IPS DF 6.9 (cell line): ENCODE measurements at places on chromosomes 6 and 20.

GRCh38 chr20:41095110-41095969 is 42.0 kb upstream of the PLCG1 start:
- H3K4me3 ChIP-seq, result no peak overlapping the region
- no peaks in the 10 kb centered on the region for H3K4me1 ChIP-seq
- no peaks in the 10 kb centered on the region for H3K27me3 ChIP-seq
- H3K27ac ChIP-seq, result no peak overlapping the region
- peaks cover 10% of the 10 kb centered on the region; the same call in 1 of the 2 replicates for H3K36me3 ChIP-seq

GRCh38 chr20:36066777-36067176 is 87.8 kb upstream of the EPB41L1 start:
- H3K36me3 ChIP-seq, result no peaks in the 10 kb centered on the region
- no peak overlapping the region for H3K27ac ChIP-seq
- 0 out of 2 replicates have a peak, but pooled peaks cover 2% of the 10 kb centered on the region for H3K4me1 ChIP-seq
- no peak for DNase-seq

DNA sequence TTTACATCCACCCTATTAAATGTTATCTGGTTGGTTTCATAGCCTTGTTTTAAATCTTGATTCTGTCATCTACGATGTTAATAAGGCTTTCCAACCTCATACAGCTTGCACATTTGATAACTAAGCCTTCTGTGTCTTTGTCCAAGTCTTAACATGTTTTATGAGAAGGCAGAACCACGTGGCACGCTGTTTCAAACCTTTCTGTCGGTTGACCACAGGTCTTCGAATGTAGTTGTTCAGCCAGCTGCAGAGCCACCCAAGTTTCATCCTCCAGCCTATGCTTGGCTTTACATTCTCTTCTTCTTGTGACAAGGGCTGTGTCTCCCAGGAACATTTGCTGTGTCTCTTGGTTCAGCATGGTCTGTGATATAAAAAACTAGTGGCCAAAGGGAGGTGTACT is 15.7 kb upstream of the SGK2 start:
- DNase-seq, result no peak
- no peaks in the 10 kb centered on the region for H3K4me1 ChIP-seq
- no peak overlapping the region for H3K27ac ChIP-seq
- no peaks in the 10 kb centered on the region for H3K27me3 ChIP-seq

GRCh38 chr6:110545081-110545872 is 68.9 kb upstream of the SLC22A16 start:
- H3K27ac ChIP-seq, result no peak overlapping the region
- no peak overlapping the region for H3K4me3 ChIP-seq
- H3K4me1 ChIP-seq, result 0 out of 2 replicates have a peak, but pooled peaks cover under 1% of the 10 kb centered on the region
- H3K27me3 ChIP-seq, result no peaks in the 10 kb centered on the region
- no peaks in the 10 kb centered on the region for H3K36me3 ChIP-seq

DNA sequence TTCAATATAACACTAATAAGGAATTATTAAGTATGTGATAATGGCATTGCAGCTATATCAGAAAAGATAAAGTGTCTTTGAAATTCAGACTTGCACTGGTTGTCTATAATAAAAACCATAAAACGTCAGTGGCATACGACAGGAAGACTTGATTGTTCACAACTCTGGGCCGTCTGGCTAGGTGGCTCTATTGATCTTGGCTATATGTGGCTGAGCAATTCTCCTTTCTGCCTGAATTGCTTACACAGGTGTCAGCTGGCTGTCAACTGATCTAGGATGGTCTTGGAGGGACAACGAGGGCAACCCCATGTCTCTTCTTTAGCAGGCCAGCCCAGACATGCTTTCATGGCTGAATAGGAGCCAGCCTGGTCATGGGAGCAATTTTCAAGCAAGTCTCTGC is 359.1 kb downstream of the QKI start:
- H3K27me3 ChIP-seq, result no peaks in the 10 kb centered on the region
- no peaks in the 10 kb centered on the region for H3K4me1 ChIP-seq
- no peak for DNase-seq

- no peaks in the 10 kb centered on the region; the same call in 1 of the 2 replicates for H3K4me1 ChIP-seq
- H3K27ac ChIP-seq, result no peak overlapping the region
- H3K36me3 ChIP-seq, result no peaks in the 10 kb centered on the region
- no peak for DNase-seq
- no peaks in the 10 kb centered on the region for H3K27me3 ChIP-seq
Observed at GRCh38 chr6:146891615-146892265, 293.0 kb downstream of the ADGB start.

GRCh38 chr6:46184114-46184513 is 13.3 kb upstream of the ENPP5 start:
- DNase-seq, result no peak
- H3K27me3 ChIP-seq, result no peaks in the 10 kb centered on the region
- no peaks in the 10 kb centered on the region for H3K4me1 ChIP-seq
- H3K27ac ChIP-seq, result no peak overlapping the region

GRCh38 chr6:148803979-148804378 is 57.1 kb downstream of the UST start:
- DNase-seq, result no peak
- H3K4me1 ChIP-seq, result peaks cover 9% of the 10 kb centered on the region
- H3K27me3 ChIP-seq, result no peaks in the 10 kb centered on the region
- H3K36me3 ChIP-seq, result no peaks in the 10 kb centered on the region

DNA sequence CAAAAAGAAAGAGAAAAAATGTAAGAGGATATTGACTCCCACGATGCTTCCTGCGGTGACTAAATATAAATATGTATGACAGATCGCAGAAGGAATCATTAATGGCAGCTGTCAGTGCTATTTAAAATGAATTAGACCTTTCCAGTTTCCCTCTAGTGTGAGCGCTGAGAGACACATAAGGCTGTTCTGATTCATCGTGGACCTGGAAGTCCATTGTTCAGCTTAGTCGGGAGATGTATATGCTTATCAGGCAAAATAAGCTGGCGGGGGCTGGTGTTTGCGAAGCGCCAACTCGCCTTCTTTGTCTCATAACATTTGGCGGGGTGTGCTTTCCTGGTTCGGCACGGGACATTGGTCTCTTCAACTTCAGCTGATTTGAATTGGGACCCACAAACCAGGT is 95.4 kb downstream of the CDH4 start:
- no peak overlapping the region for H3K4me3 ChIP-seq
- H3K36me3 ChIP-seq, result no peaks in the 10 kb centered on the region
- DNase-seq, result no peak
- no peaks in the 10 kb centered on the region for H3K27me3 ChIP-seq

DNA sequence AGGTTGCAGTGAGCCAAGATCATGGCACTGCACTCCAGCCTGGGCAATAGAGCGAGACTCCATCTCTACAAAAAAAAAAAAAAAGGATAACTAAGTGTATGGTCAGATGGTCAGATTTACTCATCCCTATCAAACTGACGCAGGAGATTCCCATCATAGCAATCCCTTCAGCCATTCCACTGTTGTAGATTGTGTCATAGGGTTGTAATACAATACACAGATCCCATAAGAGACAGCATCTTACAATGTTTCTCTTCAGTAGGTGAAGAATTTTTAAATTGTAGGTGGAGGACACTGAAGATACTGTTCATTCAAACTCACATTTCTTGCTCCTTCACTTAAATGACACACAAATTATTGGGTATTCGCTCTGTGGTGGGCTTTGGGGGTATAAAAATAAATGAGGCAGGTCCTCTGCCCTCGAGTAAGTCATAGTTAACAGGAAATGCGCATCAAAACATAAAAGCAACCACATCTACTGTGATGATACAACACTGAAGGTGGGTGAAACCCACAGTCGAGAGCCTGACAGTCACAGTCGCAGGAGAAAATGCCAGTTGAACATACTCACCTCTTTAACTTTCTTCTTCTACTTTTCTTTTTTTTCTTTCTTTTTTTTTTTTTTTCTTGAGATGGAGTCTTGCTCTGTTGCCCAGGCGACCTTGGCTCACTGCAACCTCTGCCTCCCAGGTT is 205.5 kb downstream of the ZNF217 start:
- no peak for DNase-seq
- H3K27me3 ChIP-seq, result no peaks in the 10 kb centered on the region
- H3K36me3 ChIP-seq, result no peaks in the 10 kb centered on the region
- no peak overlapping the region for H3K27ac ChIP-seq
- no peak overlapping the region for H3K4me3 ChIP-seq
- no peaks in the 10 kb centered on the region for H3K4me1 ChIP-seq
